ENCODE measurements at places on chromosomes 12 and 14. TPM values are rescaled to one million over a fixed set of nuclear protein-coding genes. Genes with fewer than 3 reads are reported as not detected.

Gene CMKLR1
- total RNA-seq, result 4.4 TPM

DNA sequence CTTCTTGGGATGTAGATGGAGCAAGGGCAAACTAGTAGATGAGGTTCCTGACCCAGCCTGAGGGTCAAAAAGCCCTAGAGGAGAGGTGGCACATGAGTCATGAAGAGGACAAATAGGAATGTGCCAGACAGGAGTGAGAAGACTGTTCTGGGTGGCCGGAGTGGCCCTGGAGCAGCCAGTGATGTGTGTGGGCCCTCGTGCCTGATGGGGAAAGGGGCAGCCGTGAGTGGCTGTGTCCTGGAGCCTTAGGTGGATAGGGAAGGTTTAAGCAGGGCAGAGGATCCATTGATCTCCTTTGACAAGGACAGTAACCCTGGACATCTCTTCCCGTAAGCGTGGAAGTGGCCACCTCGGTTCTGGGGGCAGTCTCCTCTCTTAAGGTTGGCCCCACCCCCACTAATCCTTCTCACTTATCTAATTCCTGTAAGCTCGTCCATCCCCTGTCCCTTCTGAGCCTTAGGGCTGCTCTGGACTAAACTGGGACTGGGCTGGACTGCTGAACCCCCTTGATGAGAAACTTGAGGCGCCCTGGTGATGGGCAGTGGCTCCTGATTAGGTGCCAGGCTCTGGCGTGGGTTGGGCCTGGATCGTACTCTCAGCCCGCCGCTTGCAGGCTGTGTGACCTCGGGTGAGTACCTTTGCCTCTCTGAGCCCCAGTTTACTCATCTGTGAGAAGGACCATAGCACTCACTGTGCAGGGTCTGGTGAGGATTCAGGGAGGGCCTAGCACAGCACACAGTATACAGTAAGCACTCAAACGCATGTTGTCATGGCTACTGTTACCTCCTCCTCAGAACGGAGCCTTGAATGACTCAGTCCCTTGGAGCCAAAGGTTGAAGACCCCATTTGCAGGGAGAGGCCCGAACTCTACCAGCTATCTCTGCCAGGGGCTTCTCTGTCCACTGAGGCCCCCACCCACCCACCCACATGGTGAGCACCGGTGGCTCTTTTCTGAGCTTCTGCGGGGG lies 4.0 kb downstream of the FAM222A start:
- no peak for DNase-seq

Gene KRT72
- total RNA-seq, result 0.33 TPM

DNA sequence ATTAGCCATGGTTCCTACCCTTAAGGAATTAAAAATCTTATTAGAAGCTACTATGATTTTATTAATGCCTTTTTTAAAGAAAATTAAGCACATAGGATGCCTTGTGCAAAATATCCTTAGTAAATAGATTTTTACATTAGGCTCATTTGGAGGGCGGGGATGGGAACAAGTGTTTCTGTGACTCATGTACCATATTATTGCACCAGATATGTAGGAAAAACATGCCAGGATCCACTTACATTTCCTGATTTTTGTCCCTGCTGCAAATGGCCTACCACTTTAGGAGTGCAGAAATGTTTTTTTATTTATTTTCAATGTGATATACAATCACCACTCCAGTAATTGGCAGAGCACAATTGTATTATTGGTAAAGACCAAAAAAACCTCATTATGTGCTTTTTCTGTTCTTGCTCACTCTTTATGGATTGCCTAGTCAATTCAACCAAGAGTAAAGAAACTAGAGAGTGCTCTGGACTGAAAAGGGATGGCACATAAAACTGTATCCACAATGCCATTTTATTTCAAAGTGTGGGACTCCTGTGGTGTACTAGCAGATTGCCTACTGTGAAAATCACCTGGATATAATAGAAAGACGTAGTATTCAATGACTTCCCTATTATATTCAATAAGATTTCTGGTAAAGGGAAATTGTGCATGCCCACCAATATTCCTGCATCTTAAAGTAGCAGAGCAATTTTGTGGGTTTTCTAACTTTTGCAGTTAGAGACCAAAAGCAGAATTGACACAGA lies 86.9 kb downstream of the ANO6 start:
- DNase-seq, result no peak

Gene EPS8
- total RNA-seq, result 3.7 TPM
